ENCODE measurements at places on chromosomes 2 and 18.

DNA sequence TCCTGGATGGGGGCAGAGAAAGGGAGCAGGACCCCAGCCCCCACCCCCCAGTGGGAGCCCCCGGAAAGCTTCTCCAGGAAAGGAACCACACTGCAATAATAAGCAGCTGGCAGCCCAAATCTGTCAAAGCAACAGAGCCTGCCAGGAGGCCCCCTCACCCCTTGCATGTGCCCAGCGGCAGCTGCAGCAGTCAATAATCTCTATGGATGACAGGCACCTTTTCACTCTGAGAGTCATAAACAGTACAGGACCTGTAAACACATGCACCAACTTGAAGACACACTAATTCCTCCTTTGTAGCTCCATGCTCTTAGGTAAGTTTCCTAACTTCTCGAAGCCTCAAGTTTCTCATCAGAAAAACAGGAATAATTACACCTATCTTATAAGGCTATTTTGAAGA lies 26.2 kb upstream of the KDM3A start:
- DNase-seq: no peak

- no peak for DNase-seq
These were observed 319.5 kb upstream of the NXPH2 start for GRCh38 chr2:139099721-139100120.

DNA sequence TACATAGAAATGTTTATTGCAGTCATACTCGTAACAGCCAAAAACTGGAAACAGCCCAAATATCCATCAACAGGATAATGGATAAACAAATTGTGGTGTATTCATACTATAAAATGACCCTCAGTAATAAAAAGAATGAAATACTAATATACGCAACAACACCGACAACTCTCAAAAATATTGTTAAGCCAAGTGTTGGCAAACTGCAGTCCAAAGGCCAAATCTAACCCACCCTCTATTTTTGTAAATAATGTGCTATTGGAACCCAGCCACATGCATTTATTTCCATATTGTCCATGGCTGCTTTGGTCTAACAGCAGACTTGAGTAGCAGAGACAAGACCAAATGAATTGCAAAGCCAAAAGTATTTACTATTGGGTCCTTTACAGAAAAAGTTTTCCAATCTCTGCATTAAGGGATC lies 151.0 kb downstream of the MREG start:
- DNase-seq: no peak

- DNase-seq: no peak
These were observed 128.2 kb downstream of the AKAIN1 start for GRCh38 chr18:5068851-5069250.

- no peak for DNase-seq
These were observed 5.1 kb downstream of the ZNF236 start for GRCh38 chr18:76827205-76828200.

DNA sequence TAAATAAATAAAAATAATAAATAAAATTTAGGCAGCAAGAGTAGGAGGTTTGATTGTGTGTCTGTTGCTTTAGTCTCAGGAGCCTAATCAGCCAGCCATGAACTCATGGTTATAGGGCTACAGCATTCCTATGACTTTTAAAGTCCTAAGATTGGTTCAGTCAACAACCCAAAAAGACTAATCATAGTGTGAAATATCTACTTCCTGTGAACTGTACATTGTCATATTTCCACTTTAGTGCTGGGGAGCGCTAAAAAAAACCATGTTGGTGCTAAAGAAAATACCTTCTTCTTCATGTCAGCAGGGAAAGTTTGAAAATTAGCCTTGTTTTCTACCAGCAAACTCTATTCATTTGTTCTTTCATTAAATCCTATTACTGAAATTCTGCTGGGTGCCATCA lies 521.6 kb downstream of the RNF144A start:
- no peak for DNase-seq

GRCh38 chr18:8990276-8991031 lies 112.0 kb upstream of the NDUFV2 start:
- DNase-seq: no peak

DNA sequence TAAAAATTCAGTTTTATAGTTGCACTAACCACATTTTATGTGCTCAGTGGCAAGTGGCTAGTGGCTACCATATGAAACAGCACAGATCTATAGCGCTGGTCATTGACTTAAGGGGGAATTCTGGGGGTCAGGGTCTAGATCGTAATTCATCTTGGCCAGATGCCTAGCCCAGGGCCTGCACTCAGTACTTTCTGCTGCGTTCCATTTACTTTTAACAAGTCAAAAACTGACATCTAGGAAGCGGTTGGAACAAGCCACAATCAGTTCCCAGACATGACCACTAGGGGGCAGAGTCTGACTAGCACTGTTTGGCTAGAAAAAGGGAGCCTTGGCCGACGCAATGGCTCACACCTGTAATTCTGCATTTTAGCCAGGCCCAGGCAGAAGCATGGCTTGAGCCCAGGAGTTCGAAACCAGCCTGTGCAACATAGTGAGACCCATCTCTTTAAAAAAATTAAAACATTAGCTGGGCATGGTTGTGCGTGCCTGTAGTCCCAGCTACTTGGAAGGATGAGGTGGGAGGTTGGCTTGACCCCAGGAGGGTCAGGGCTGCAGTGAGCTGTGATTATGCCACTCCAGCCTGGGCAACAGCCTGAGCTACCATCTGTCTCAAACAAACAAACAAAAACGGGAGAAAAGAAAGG lies 9.0 kb upstream of the TMBIM1 start:
- peak; percentile 92 for DNase-seq

DNA sequence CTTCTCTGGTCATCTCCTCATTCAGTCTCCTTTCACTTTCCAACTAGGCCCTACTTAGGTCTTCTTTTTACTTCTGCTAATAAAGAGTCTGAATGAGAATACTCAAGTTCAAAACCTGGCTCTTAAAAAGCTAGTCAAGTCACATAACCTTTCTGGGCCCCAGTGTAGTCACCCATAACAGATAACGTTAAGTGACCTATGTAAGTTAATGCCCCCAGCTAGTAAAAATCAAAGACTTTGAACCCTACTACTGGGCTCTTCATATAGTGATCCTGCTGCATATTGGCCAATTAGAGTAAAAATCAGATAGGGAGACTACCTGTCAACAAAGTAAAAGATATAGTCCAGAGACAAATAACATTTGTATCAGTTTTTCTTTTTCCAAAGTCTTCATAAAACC lies 17.7 kb downstream of the ARL5A start:
- DNase-seq: no peak

- no peak for DNase-seq
These were observed 13.8 kb downstream of the MLPH start for GRCh38 chr2:237500681-237501424.

DNA sequence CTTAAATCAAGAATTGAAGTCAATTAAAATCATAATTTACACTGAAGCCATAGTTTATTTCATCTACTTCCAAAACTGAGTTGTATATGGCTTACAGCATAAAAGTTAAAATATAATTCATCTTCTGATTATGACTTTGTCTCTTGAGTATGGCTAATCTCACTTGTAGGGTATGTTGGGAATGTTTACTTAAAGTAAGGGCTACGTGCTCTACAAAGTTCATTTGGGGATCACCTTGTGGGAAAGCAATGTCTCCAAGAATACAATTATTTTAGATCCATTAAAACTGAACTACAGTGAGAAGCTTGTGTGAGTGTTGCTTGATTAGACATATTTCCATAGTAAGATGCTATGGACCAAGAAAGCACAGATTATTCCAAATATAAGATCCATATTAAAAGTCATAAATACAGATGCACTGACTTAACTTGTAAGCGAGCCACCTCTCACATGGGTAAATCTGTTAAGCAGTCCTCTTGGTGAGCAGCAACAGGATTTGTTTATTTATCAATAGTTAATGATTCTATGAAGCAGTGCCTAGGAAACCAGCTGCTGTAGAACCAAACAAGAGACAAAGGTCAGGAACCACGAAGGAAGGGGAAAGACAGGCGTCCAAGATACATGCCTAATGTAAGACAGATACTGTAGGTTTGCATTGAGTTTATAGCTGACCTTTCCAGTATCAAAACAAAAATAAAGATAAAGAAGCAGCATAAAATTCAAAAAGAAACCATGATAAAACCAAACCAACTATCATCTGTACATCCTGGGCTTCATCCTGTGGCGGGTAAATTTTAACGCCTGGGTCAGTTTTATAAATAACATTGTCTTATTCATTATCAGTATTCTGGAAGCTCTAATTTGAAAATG lies 24.8 kb downstream of the DSG4 start:
- DNase-seq: no peak

- DNase-seq: no peak
These were observed 93.6 kb downstream of the ZEB2 start for GRCh38 chr2:144426355-144426754.

- DNase-seq: no peak
These were observed 252.4 kb downstream of the NDUFA10 start for GRCh38 chr2:239772721-239773120.

- DNase-seq: no peak
These were observed 105.5 kb downstream of the TFCP2L1 start for GRCh38 chr2:121179467-121179866.

DNA sequence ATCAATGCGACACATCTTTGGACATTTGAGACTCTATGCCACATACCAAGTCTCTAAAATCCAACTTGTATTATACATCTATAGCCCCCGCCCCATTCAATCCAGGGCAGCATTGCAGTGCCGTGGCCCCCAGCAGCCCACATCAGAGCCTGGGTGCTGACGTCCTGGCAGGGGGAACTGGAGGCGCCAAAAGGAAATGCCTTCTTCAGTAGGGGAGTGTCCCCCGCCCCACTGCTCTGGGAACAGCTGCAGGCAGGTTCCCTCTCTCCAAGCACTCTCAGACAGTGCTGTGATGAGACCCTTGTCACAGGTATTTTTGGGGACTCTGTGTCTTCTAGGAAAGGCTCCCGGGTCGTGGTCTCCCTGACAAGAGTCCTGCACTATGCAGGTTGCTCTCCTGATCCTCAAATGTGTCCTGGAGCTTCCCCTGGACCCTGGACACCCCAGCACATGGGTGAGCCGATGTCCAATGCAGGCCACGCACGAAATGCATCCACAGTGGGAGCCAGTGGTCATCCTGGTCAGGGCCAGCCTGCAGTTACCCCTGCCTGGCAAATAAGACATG lies 188.7 kb downstream of the RTP5 start:
- DNase-seq: no peak

DNA sequence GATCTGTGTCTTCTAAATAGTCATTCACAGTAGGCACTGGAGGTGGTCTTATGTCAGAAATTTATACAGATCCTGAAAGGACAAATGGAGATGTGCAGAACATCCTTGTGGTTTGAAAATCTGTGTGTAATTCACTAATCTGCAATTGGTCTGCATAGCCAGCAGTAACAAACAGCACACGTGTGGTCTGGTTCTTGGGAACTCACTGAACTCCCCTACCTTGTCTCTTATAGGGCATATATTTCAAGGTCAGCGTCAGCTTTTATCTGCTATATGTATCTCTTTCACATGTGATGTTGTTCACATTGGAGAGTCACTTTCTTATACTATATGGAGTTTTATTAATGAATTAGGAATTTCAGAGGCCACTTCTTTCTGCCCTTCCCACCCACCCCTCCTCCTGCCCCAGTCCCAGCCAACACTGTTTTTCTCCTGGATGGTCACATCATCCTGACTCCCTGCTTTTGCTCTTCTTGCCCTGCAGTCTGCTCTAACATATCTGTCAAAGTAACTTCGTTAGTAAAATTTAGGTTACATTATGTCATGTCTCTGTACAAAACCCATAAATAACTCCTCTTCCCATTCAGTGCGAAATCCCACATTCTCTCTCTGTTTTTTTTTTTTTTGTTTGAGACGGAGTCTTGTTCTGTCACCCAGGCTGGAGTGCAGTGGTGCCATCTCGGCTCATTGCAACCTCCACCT lies 35.4 kb upstream of the CABYR start:
- no peak for DNase-seq

- no peak for DNase-seq
These were observed 373.3 kb downstream of the ZNF804A start for GRCh38 chr2:184971546-184972068.

- peak; percentile 84 for DNase-seq
These were observed 71.0 kb downstream of the ARL4C start for GRCh38 chr2:234425639-234426603.

DNA sequence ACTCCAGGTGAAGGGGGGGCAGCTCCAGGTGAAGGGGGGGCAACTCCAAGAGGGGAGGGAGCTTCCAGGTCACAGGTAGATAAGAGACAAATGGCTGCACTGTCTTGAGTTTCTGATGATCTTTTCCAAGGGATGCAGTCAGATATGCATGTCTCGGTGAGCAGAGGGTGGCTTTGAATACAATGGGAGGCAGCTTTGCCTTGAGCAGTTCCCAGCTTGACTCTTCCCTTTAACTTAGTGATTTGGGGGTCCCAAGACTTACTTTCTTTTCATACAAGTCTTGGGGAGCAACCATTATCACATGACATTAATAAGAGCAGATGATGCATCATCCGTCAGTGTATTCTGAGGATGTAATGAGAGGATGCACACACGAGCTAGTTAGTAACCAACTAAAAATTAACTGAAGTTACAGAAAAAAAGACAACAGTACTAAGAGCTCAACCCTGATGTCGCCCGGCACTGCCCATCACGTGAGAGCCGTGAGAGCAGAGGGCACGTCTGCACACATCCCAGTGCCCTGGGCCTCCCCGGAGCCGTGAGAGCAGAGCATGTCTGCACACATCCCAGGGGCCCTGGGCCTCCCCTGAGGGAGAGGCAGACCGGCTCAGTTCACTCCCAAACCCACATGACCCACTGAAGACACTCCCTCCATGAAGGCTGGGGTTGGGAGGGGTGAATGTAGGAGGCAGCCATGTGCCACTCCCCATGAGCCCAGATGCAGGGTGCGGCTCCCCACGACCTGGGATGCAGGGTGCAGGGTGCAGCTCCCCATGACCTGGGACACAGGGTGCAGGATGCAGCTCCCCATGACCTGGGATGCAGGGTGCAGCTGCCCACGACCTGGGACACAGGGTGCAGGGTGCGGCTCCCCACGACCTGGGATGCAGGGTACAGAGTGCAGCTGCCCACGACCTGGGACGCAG lies 39.4 kb downstream of the PXDN start:
- DNase-seq: no peak

DNA sequence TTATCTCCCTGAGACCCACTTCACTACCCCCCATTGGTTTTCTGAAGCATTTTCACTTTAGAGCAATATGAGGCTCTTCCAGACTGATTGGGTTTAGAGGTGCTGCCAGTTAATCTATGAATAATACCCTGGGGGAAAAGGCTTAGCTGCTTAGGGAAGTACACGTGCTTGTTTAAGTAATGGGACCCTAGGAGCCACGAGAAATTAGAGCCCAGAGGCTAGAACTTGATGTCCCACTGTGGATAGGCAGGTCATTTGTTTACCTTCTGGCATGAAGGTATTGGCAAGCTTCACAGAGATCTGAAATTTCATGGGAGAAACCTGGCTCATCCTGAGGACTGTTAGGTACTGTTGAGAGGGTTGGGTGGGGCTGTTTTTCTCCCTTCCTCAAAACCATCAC lies 59.7 kb downstream of the CLIP4 start:
- no peak for DNase-seq

GRCh38 chr2:215744514-215744913 lies 268.8 kb downstream of the MREG start:
- no peak for DNase-seq

- no peak for DNase-seq
These were observed 210.6 kb downstream of the IKZF2 start for GRCh38 chr2:212940816-212941215.

All from CD4-positive, alpha-beta T cell treated with Interferon alpha-2 for 1 hour (primary cell).